Stimulated activated CD8-positive, alpha-beta memory T cell treated with anti-CD3 and anti-CD28 coated beads, Interleukin-15, amount 100 ng/mL, for 24 hours (primary cell): ENCODE measurements at places on chromosomes 7 and 10.

GRCh38 chr7:2529161-2530070 is 9.8 kb downstream of the LFNG start:
- no peak for DNase-seq

DNA sequence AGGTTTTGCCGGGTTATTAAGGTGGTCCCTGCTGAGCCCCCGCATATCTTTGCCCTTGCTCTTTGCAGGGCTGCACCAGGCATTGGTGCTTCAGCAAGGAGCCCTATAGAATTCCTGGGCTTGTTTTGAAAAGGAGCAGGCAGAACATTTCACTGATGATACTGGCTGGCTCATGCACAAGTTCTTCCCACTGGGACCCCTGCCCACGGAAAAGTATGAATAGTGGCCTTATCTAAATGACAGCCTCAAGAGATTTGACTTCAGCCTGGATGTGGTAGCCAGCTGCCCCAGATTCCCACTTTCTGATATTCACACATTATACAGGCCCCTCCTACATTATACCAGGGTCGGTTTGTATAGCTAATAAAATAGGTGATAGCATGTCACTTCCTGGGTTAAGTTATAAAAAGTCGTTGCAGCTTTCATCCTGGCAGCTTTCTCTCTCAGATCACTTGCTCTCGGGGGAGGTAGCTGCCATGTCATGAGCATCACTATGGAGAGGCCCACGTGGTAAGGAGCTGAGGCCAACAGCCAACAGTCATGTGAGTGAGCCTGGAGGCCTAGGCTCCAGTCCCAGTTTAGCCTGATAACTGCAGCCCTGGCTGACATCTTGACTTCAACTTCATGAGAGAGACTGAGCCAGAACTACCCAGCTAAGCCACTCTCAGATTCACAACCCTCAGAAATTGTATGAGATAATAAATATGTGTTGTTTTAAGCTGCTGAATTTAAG is 16.8 kb upstream of the CRTAC1 start:
- no peak for DNase-seq

DNA sequence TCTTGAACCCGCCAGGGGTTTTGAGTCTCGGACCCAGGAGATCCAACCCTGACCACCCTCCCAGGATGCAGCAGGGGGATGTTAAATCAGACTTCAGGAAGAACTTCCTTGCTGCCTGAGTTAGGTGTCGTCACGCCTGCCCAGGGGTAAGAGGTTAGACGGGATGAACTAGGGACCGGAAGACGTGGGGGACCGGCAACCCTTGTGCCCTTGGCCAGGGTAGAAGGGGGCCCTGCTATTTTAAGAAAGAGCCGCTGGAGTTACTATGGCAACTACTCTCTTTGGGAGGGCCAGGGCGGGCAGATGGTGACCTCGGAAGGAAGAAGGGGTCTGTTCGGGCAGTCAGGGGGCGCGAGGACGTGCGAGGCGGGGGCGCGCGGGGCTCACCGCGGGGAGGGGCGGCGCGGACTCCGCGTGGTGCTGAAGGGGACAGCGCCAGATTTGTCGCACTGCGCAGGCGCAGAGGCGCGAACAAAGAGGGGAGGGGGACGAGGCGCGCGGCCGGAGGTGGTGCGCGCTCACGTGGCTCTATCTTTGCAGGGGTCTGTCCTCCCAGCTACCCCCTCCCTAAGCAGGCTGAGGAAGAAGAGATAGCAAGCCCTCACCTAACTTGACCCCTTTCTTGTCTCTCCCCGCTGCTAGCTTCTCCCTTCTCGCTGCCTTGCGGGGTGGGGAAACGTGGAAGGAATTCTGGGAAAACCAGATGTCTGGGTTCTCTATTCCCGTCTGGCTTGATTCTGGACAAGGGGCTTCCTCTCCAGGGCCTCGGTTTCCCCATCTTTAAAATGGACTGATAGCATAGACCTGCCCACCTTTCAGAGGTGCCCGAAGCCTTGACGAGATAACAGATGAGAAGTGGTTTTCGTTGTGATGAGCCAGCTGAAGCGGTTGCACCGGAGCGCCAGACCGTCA is 940 bp upstream of the PSD start:
- DNase-seq: no peak

DNA sequence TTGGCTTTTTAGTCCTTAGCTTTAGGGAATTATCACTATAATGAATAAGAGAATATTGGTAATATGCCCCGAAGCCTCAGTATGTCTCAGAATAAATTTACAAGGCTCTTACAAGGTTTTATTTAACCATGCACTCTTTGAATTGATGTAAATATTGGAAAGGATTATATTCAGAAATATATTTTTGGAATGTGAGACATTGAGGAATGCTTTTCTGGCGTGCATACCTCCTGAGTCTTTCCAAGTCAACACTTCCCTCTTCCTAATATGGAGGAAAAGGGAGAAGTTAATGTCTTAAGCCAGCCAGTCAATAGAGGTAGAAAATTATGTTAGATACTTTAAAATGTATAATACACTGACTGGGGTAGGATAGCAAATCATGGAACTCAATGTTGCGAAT is 1.2 kb upstream of the OR2F1 start:
- DNase-seq: no peak

GRCh38 chr7:131108212-131108940 is 219.3 kb upstream of the MKLN1 start:
- no peak for DNase-seq
